Activated CD8-positive, alpha-beta memory T cell treated with anti-CD3 and anti-CD28 coated beads for 4 hours (primary cell): ENCODE measurements at places on chromosomes 2 and 18.

- no peak for DNase-seq
These were observed 7.7 kb downstream of the SLC4A10 start for GRCh38 chr2:161631855-161632391.

DNA sequence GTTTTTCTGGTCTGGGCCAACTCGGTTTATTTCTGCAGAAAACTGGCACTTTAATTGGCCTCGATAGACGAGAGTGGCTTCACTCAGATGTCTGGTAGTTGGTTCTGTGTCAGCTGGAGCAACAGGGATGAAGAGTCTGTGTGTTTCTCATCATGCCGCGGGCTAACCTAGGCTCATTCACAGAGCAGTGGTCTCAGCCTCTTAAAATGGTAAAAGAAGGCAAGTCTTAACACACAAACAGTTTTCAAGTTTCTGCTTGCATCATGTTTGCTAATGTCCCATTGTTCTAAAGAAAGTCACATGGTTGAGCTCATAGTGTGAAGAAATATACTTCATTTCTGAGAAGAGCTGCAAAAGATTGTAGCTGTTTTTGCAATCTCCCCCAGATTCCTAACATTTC, 37.5 kb upstream of the ANXA4 start:
- no peak for DNase-seq

- DNase-seq: no peak
These were observed 36.4 kb upstream of the SLC14A1 start for GRCh38 chr18:45687621-45688020.

DNA sequence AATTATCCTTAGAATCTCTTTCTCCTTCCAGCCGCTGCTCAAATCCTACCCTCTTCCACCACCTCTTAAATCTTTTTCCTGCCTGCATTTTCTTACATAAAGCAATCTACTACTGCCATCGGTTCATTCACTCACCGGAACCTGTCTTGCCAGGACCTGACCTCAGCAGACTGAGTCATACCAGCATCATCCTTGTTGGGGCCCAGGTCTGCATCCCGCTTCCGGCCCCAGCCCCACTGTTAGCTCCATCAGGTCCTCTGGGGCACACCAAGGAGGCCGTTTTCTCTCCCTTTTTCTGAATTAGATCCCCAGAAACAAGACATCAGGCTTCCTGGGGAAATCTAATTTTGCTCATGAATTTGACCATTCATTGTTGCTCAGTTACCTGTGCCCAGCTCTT, 42.7 kb upstream of the TGFA start:
- no peak for DNase-seq

DNA sequence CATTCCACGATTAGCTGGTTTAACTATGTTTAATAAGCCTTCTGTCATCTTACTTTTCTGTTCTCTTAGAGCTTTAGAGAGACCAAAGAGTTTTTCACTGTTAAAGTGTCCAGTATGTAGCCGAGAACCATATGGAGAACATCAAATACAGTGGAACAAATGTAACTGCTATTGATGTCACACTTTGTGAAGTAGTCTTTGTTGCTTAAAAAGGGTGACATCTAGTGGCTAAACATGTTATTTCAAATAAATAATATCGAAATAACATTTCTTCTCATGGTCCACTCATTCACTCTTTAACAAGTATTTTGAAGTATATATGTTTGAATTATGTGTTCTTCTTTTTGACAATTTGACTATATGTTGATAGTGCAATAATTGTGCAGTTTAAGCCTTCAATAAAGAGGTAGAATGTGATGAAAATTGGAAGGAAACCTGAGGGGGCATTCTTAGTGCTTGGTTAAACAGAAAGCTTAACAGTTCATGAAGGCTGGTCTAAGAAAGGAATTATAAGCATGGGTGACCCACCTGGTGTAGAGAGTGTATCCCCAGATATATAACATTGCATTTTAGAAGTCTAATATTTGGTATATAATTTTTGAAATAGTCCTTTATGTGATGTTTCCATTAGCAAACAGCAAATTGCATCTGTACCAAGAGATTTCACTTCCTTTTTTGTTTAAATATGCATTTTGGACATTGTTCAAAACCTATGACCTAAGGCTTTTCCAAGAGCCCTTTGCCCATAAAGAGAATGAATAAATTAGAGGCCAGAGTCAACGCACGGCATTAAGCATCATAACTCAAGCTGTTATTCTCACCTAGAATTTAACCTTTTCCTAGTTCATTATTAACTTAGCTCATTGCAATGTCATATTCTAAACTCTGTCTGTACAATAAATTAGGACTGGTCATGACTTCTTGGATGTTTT, 112.1 kb downstream of the KYNU start:
- DNase-seq: no peak
